HFFc6 (cell line): ENCODE measurements at places on chromosomes 3 and 15.

DNA sequence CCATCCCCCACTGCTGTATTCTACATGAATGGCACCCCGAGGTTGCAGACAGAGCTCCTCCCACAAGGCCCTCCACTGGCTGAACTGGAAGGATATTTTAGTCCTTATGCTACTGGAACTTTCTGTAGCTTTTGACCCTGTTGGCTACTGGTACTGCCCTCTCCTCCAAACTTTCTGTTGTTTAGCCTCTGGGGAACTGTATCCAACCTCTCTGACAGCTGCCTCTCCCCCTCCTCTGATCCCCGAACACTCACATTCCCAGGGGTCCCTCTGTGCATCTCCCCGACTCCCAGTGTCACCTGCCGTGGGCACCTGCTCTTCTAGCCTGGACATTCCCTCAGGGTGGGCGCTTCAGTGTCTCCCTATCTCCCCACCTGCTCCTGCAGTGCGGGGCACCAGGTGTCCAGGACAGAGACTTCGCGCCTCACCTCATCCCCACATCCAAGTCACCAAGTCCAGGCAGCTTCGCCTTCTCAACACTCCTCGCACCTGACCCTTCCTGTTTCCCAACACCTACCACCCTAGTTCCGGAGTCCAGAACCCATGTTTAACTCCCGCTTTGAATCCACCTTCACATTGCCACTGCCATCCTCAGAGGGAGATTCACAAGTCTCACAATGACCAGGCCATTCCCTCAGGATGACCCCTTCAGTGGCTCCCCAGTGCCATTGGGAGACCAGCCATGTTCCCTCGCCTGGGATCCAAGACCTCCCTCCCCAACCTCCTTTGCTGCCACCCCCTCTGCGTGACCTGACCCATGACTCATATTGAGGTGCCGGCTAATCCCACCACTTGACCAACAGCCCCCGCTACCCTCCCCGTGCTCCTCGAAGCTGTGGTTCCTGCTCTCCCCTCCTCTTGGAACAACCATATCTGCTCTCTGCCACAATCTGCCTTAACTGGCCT, 34.2 kb downstream of the BDH1 start:
- no peak for DNase-seq

GRCh38 chr3:190579514-190580137, 65.7 kb downstream of the IL1RAP start:
- no peak for DNase-seq

GRCh38 chr3:66989241-66989640, 8.9 kb upstream of the KBTBD8 start:
- no peak for DNase-seq

- no peak for DNase-seq
These were observed 145.8 kb downstream of the CHDH start for GRCh38 chr3:53700441-53700840.

DNA sequence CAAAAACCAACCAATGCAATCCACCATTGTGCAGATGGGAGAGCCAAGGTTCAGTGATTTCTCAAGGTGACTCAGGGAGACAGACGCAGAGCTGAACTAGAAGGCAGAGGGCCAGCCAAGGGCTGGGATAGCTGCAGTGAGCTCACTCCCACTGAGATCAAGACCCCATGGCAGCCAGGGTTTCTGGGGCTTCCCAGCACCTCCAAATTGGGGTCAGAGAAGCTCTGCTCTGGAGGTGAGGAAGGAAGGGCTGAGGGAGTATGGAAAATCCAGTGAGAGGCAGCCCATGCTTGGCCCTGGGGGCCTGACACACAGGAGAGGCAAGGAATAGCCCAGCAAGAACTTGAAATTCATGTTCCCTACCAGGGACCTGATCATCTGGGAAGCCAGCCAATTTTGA, 61.0 kb downstream of the ISG20 start:
- DNase-seq = no peak

GRCh38 chr15:50112488-50113186, 6.4 kb downstream of the ATP8B4 start:
- DNase-seq = no peak

GRCh38 chr15:88382482-88382983, 84.7 kb downstream of the MRPL46 start:
- no peak for DNase-seq

DNA sequence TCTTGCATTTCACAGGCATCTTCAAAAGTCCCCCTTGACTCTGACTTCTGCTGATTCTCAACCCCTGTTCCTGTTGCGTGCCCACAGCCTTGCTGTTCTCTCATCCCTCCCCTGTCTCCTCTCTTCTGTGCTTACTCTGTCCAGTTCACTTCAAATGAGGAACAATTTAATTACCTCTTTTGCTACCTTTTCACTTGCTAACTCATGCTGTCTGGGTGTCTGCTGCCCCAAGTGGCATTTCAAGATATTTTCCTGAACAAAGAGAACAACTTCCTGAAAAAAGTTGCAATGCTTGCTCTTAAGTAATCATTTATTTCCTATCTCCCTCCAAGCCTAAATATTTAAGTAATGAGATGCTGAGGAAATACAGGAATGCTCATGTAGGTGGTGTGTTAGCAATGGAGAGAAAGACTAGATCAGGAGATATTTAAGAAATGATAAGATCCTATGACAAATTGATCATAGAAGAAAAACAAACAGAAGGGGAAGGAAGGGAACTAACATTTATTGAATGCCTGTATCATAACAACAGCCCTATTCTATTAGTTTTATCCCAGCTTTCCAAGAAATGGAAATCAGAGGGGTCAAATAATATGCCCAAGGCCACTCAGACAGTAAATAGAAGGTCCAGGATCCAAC, 42.2 kb downstream of the SV2B start:
- DNase-seq = no peak

- no peak for DNase-seq
These were observed 18.3 kb upstream of the IL16 start for GRCh38 chr15:81178365-81178764.

DNA sequence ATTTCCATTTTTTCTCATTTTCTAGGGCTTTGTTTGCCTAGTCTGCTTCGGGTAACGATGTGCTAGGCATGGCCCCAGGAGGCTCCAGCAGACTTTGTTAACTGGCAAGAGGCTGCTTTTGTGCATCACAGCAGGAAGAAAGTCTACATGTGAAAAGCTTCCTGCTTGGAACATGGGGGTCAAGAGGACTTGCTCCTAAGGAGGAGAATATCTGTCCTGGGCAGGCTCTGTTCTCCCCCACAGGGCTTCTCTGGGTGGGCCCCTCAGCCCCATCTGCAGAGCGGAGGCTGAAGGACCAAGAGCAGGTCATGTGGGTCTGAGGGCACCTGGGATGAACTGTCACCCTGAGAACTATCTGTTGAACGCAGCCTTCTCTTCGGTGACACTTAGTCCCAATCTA, 94.7 kb downstream of the CCNL1 start:
- no peak for DNase-seq

DNA sequence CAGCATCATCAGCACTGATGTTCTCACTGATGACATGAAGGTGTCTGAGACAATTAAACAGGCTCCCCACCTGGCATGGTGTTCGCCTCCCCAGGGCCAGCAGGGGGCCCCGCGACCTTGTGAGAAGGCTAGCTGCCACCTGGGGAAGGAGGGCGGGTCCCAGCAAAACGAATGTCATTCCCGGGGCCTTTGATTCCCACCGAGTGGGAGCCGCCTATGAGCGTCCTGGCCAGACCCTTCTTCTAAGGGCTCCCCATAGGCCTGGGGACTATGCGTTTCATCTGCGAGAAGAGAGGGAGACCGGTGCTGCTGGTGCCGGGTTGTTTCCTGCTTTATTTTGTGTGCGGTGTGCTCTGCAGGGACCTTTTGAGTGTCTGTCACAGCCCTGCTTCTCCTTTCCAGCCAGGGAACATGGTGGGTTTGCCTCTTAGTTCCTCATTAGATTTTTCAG, 20.5 kb upstream of the MINDY4B start:
- no peak for DNase-seq

DNA sequence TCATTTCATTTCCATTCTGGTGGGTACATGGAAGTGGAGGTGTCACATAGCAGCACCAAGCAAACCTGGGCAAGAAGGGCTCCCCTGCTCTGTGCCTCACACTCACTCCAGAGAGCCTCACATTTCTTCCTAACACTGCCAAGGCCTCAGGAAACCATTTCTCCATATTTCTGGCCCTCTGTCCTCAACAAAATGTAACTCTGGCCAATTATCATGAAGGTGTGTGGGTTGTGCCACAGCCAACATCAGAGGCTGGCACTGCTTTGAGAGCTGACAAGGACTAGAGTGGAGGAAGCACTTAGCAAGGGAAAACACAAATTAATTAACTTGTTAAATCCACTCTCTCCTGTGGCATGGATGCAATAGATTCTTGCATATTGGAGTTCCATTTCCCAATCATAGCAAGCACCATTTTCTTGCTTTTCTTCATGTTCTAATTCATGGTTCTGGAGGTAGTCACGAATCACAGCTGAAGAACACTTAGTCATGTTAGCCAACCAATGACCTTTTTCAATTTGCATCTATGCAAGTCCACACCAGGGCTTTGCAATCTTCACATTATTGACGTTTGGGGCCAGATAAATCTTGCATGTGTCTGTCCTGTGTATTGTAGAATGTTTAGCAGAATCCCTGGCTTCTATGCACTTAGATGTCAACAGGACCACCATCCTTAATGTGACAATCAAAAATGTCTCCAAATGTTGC, 241.1 kb downstream of the PLCL2 start:
- no peak for DNase-seq

DNA sequence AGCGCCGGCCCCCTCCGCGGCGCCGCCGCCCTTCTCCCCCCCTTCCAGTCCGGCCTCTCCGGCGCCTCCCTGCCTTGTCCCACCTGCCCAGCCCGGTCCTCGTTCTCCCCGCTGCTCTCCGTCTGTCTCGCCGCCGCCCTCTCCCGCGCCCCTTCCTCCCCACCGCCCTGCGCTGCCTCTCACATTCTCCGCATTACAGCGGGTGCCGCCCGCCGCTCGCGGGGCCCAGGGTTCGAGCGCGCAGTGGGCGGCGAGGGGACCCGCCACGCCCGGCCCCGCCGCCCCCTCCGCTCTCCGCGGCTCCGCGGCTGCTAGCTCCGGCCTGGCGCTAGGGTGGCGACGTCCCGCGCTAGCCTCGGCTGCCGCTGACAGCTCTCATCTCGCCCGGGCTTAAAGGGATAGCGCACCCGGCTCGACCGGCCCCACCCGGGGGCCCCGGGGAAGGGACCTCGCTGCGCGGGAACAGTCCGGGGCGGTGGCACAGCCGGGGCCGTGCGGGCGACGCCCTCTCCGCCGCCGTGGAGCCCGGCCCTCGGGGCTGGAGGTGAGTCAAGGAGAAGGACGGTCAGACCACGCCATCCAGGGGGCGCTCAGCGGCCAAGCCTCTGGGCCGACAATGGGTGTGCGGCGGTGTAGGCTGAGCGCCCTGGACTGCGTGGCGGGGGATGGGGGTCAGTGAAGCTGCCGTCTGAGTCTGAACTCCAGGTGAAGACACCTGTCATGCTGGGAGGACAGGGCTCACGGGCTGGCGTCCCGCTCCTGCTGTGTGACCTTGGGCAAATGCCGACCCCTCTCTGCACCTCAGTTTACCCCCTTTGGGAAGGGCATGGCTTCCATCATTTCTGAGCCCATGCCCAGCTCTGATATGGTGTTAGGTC, 187.4 kb upstream of the LINGO1 start:
- DNase-seq = no peak

GRCh38 chr3:47681016-47681415, 100.7 kb downstream of the SMARCC1 start:
- no peak for DNase-seq

DNA sequence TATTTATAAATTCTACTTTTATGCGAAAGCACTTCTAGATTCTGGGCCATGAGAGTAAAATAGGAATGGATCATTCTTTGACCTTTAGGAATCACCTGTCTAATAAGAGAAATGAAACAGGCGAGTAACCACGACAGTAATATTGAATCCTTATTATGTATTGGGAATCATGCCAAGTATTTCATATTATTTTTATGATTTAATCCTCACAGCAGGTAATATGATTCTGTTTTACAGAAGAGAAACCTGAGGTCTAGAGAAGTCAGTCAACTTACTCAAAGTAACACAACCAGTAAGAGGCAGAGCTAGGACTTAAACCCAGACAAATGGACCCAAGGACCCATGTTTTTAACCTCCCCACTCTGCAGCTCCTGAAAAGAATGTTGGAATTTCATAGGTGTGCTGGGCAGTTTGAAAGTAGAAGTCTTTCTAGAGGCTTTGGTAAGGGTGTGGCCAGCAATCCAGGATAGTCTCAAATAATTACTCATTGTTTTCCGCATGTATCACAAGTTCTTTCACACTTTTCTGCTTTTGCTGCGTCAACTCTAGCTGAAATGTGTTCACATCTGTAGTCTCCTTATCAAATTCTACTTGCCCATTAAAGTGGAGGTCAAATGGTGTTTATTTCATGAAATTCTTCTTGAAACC, 181.7 kb downstream of the TPRG1 start:
- DNase-seq = no peak

DNA sequence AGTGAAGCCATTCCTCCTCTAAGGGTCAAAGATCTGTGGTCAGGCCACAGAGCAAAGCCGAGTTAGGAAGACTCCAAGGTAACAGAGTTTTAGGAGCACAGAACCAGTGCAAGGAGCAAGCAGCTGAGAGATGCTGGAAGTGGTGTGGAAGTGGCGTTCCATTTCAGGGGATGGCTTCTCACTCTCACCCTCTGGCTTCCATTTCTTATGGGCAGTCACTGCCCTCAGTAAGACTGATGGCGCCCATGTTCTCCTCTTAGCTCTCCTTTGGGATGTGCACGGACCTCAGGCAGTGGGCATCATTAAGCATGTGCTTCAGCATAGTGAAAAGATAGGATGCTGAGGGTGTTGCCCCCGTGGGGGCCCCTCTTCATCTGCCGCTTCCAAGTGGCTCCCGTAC, 90.3 kb downstream of the ASB7 start:
- DNase-seq = no peak

GRCh38 chr3:192826214-192827006, 91.2 kb downstream of the MB21D2 start:
- DNase-seq = no peak

- peak; percentile 40 for DNase-seq
These were observed 8.8 kb downstream of the GPR87 start for GRCh38 chr3:151307583-151308488.

- peak; percentile 38 for DNase-seq
These were observed 36.1 kb downstream of the FBXL2 start for GRCh38 chr3:33313331-33313730.

GRCh38 chr15:43275740-43276562, 9.2 kb upstream of the TGM5 start:
- DNase-seq = no peak

DNA sequence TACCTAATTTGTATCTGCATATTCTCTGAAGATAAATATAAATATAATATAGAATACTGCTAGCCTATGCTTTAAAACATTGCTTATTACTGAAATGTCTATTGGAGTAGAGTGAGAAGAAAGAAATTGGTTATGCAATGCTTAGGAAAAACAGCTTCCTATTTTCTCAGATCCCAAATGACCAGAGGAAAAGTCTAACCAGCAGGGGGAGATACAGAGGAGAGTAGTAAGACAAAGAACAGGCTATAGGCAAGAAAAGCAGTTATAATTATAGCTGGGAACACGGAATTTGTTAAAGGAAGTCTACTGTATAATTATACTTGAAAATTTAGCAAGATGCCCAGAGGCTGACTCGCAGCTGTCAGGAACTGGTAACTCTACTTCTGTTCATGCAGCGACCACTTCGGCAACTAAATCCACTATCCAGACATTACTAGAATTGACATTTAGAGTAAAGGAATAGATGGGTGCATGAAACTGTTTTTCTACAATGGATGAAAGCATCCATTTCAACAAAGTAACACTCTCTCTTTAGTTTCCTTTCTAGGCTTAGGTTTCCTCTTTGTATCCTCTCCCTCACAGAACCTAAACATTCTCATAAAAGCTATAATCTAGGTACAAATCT, 97.2 kb downstream of the TBC1D5 start:
- DNase-seq = peak; percentile 64

GRCh38 chr3:62638316-62638715, 236.9 kb downstream of the CADPS start:
- DNase-seq = no peak

- DNase-seq = no peak
These were observed 38.8 kb downstream of the BHLHE40 start for GRCh38 chr3:5017925-5018531.
